ENCODE measurements at places on chromosomes 13 and 19. TPM values are rescaled to one million over a fixed set of nuclear protein-coding genes. Genes with fewer than 3 reads are reported as not detected.

The ZNF568 gene
- total RNA-seq, result 9.1 TPM

- DNase-seq, result no peak
Measured at GRCh38 chr19:54203151-54203611, 2.5 kb downstream of the RPS9 start.

The APOC4 gene
- total RNA-seq, result not detected

GRCh38 chr13:59208405-59209195 lies 955.1 kb downstream of the DIAPH3 start:
- no peak for DNase-seq

GRCh38 chr19:6586726-6587092 lies 4.2 kb downstream of the CD70 start:
- no peak for DNase-seq

DNA sequence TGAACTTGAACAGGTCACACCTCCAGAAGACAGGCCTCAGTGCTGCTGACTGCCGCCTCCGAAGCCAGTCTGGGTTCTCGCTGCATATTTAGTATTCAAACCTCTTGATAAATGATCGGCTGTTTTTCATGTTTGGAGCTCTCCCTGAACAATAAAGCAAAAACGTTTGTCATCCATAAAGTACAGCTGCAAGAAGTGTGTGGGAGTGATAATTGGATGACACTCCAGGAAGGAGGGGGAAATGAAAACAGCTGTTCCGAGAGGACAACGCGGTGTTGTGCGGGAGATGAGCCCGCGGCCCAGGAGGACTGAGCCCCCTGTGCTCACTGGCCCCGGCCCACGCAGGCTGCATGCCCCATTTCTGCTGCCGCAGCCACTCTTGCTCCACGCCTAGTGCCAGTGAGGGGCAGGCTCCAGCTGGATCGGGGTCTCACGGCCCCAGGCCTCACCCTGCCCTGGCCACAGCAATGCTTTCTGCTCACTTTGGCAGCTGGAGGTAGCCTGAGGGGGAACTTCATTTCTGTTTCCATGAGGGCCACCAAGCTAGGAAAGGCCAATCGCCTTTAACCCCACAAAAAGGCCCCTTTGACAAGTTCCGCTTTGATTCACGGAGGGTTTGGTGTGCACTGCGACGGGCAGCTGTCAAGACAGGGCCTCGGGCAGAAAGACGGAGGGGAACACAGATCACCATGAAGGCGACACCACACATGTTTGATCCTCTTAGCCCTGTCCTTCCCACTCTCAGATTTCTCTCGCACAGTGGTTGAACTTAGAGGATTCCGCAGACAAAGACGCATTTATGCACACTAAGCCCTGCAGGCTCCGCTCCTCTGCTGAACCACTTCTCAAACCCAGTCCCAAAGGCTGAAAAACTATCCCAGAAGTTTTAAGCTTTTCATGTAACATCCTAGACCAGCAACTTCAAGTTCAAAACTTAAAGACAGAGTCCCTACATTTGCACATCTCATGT lies 537.6 kb downstream of the EFNB2 start:
- DNase-seq, result no peak

The SLC1A6 gene
- total RNA-seq, result not detected

DNA sequence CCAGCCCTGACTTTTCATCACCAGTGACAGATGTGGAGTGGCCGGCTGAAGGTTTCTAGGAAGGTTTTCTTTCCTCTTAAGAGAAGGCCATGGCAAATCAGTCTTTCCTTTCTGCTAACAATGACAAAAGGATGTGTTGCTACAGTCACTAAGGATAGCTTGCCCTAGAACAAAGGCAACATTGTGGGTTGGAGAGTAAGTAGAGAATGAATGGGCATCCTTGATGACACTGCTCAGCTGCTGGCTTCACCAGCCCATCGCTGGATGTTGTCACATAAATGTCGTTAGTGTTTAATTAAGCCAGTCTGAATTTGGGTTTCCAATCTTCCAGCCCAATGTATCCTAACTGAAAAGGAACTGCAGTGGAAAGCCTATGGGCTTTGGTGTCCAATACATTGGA lies 168.4 kb downstream of the ZIC5 start:
- no peak for DNase-seq

DNA sequence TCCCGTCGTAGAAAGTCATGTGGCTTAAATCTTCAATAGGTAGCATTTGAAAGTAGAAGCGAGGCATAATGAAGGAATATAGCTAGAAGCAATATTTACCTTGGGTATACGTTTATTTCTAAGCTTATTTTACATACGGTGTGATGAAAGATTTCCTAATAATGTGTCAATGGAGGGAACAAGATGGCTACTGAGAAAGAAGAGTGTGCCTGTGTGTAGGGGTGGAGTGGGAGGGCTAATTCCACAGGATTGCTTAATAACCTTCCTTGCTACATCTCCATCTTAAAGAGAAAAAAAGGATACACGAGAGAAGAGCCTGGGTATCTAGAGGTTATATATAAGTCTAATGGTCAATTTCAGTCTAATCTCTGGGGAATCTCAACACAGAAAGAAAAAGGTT lies 2.0 kb downstream of the SPART start:
- no peak for DNase-seq

- DNase-seq, result no peak
Measured at GRCh38 chr13:33744589-33745369, 73.2 kb upstream of the RFC3 start.

- no peak for DNase-seq
Measured at GRCh38 chr13:80116107-80116506, 224.8 kb downstream of the SPRY2 start.

The ADGRE3 gene
- total RNA-seq, result 0.19 TPM

DNA sequence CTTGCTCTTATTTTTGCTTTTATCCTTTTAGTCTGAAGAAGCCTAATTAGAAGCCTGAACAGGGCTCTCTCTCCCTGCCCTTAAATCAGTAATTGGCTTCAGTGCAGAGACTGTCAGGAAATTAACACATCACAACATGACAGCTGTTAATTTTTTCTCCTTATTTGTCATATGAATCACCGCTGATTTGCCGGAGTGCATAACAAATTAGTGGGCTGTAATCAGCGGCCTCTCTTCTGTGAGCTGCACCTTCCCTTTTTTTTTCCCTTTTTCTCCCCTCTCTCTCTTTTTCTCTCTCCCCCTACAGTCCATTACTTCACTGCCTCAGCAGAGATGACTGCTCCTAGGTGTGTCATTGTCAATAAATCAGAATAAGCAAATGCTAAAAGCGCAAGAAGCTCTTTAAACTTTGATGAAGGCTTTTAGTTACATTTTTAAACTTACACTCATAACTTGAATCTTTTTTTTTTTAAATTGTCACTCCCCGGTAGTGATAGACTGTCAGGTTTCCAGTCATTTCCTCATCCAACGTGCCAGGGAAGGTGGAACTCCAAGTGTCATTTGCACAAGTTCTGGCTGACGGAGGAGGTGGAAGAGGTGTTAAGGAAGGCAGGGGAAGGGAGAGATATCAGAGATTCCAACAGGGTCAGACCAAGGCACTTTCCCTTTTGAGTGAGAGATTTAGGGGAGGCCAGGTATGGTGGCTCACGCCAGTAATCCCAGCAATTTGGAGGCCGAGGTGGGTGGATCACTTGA lies 197.1 kb upstream of the TSHZ3 start:
- DNase-seq, result no peak

The ZNF791 gene
- total RNA-seq, result 24.1 TPM

The ATP7B gene
- total RNA-seq, result 7.1 TPM

DNA sequence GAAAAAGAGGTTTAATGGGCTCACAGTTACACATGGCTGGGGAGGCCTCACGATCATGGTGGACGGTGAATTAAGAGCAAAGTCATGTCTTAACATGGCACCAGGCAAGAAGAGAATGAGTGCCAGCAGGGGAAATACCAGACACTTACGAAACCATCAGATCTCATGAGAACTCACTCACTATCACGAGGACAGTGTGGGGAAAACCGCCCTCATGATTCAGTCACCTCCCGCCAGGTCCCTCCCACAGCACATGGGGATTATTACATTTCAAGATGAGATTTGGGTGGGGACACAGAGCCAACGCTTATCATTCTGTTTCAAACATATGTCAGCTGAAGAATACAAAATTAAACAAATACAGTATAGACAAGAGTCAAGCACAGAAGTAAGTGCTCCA lies 165.1 kb downstream of the PCCA start:
- no peak for DNase-seq

The SPTBN4 gene
- 6.1 TPM for total RNA-seq

DNA sequence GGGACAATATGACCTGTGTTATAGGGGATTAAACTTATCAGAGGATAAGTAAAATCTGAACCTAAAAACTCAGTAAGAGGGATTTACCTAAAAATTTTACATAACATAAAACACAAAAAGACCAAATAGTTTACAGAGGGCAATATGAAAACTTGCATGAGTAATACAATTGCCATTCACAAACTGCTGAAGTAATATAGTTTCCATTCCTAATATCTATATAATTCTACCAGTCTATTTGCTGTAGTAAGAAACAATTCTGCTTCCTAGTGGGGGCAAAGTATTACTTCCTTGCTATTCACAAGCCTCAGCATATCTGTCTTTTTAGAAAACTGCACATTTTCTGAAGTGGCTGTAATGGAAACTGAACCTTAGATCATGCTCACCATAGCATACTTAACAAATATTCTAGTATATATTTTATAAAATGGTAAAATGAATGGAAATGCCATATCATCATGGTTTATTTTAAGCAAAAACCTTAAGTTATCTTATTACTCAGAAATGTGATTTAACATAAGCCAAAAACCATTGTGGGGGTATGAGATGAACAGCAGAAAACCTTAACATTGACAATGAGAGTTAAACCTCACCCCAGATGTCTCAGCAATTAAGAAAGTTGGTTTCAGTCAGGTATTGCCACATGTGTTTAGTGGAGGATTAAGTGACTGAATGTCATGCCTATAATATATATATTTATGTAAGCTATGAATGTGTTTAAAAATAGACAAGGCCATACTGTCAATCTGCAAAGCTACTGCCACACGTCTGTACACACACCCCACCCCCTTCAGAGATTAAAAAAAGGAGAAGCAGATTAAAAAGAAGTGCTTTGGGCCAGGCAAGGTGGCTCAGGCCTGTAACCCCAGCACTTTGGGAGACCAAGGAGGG lies 136.8 kb downstream of the MIPEP start:
- no peak for DNase-seq

DNA sequence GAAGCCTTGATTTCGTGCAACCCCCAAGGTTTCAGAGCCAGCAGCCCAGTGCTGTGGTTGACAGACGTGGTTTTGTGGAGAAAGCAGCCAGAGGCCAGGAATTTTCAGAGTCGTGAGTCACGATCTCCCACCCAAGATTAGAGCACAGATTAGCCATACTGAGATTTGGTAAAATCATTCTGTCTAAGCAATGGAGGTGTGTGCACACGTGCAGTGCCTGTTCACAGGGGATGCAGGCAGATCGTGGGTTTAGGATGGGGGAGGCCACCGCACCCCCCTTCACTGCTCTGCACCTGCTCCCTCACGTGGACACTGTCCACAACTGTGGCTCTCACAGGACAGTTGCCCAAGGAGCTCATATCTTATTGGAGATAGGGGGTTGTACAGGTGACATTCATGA lies 46.6 kb upstream of the GPR183 start:
- DNase-seq, result no peak

The F2RL3 gene
- 33.9 TPM for total RNA-seq

DNA sequence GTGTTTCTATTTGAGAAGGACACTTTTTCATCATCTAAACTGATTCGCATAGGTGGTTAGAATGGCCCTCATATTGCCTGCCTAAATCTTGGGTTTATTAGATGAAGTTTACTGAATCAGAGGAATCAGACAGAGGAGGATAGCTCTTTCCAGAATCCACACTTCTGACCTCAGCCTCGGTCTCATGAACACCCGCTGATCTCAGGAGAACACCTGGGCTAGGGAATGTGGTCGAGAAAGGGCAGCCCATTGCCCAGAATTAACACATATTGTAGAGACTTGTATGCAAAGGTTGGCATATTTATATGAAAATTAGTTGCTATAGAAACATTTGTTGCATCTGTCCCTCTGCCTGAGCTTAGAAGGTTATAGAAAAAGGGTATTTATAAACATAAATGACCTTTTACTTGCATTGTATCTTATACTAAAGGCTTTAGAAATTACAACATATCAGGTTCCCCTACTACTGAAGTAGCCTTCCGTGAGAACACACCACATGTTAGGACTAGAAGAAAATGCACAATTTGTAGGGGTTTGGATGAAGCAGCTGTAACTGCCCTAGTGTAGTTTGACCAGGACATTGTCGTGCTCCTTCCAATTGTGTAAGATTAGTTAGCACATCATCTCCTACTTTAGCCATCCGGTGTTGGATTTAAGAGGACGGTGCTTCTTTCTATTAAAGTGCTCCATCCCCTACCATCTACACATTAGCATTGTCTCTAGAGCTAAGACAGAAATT lies 103.8 kb downstream of the TNFRSF19 start:
- DNase-seq, result no peak

The ZNF677 gene
- total RNA-seq, result 9.3 TPM

DNA sequence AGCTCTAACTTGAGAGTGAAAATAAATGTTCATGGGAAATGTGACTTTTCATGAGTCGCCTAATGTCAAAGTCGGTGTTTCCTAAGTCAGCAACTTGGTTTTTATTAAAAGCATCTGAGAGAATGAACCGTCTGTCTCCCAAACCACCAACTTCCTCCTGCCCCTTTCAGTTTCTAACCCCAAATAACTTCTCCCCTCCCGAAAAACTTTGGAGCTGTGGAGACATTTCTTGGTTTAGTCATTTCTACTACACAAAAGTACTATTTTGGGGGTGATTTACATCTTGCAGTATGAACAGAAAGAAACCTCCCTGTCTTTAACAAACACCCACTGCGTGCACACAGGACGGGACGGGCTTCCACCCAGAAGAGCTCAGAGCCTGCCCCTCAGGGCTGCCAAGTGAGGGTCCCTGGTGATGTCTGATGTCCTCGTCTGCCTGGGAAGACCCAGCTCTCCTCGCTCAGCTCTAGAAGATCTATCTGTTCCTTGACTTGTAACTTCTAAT lies 65.0 kb downstream of the RASA3 start:
- no peak for DNase-seq

DNA sequence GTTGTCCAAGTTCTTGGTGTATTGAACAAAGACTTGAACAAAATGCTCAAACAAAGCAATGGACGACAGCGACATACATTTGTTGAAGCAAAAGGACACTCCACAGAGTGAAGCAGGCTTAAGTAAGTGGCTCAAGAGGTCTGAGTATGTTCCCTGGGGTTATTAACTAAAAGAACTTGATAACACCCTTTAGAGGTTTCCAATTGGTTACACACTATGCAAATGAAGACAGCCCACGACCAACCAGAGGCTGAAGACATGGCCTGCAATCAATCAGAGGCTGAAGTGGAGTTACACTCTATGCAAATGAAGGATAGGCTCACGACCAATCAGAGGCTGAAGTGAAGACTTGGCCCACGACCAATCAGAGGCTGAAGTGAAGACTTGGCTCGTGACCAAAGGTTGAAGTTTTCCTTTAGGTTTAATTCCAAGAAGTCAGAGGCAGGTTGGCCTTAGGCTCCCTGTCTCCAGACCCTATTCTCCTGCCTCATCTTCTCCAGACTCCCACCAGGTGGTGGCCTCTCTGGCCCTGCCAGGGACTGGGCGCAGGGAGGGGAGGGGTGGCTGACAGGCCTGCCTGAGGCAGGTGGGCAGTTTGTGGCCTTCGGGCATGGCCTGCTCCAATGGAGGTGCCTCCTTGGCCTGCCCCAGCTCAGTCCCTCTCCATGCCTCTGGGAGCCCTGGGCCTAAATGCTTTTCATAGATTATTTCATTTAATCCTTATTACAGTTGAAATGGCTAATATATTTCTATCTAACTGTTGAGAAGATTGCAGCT lies 38.1 kb downstream of the CCDC169 start:
- no peak for DNase-seq

- no peak for DNase-seq
Measured at GRCh38 chr13:49645451-49645850, 17.1 kb downstream of the ARL11 start.

GRCh38 chr19:31261603-31262212 lies 87.5 kb downstream of the TSHZ3 start:
- DNase-seq, result no peak

GRCh38 chr19:49594157-49594992 lies 3.4 kb downstream of the PRR12 start:
- no peak for DNase-seq

Data from mesenteric fat pad (tissue), 1 donor.